ENCODE measurements at places on chromosomes 7 and 10.

GRCh38 chr7:2863461-2864066, 19.5 kb upstream of the GNA12 start:
- peak; percentile 55 for DNase-seq

GRCh38 chr10:91354166-91355075, 55.7 kb upstream of the HECTD2 start:
- DNase-seq, result no peak

DNA sequence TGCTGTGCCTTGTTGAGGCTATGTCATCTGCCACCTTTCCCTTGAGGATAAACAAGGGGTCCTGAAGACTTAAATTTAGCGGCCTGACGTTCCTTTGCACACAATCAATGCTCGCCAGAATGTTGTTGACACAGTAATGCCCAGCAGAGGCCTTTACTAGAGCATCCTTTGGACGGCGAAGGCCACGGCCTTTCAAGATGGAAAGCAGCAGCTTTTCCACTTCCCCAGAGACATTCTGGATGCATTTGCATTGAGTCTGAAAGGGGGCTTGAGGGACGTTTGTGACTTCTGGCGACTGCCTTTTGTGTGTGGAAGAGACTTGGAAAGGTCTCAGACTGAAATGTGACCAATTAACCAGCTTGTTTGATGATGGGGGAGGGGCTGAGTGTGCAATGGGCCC, 52.5 kb downstream of the VWA2 start:
- no peak for DNase-seq

GRCh38 chr10:96238646-96239623, 32.4 kb downstream of the BLNK start:
- DNase-seq, result peak; percentile 58

DNA sequence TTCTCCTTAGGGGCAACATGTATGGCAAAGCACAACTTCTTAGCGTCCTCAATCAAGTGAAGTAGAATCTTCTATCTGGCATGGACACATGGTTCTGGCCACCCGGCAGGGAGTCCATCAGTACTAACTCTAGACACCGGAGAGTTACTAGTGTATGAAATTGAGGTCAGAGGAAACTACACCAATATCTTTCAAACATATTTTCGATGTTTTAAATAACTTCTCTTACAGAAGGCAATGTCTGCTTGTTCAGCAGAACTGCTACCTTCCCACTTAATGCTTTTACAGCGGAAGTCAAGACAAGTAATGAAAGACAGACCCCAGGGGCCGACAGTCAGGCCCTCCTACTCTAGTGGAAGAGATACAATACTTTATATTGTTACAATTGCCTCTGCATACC, 89.9 kb downstream of the RNF216 start:
- no peak for DNase-seq

GRCh38 chr7:20193242-20193777, 23.9 kb downstream of the MACC1 start:
- no peak for DNase-seq

GRCh38 chr10:27147701-27148100, 6.5 kb downstream of the YME1L1 start:
- DNase-seq, result no peak

- no peak for DNase-seq
Measured at GRCh38 chr10:61822781-61823230, 78.7 kb upstream of the ARID5B start.

- no peak for DNase-seq
Measured at GRCh38 chr7:135375908-135376699, 133.8 kb downstream of the CNOT4 start.

DNA sequence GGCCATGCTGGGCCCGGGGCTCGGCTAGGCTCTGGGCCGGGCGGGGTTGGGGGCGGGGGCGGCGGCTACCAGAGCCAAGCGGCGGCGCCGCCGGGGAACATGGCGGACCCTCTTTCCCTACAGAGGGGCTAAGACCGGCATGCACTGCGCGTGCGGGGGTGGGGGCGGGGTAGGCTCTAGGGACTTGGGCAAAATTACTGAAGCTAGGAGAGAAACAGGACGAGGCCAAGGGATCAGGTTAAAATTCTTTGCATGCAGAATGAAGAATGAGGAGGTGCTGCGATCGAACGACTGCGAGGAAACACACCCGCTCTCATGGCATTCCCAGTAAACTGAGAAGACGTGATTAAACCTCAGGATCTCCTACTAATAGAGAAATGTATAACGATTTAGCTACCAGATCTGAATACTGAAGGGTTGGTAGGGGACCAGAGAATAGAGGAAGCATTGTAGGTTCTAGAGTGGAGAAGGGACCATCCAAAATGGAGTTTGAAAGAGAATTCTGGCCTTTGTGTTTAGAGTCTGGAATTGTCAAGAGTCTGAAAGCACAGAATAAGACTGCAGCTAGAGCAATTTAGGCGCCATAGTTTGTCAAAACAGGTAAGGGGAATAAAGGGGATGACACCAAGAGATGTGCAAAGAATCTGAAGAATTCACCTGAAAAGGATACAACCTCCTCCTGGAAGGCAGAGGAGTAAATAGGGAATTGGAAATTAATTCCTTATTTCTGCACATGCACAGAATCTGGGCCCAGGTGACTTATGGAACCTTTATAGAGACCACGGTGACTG, at the start of gene PPP3CB:
TSS of gene PPP3CB (minus strand) at position 141 of the 791 bp plus-strand sequence. CDS start at position 6, 135 bp downstream.
- DNase-seq, result peak; percentile 98

DNA sequence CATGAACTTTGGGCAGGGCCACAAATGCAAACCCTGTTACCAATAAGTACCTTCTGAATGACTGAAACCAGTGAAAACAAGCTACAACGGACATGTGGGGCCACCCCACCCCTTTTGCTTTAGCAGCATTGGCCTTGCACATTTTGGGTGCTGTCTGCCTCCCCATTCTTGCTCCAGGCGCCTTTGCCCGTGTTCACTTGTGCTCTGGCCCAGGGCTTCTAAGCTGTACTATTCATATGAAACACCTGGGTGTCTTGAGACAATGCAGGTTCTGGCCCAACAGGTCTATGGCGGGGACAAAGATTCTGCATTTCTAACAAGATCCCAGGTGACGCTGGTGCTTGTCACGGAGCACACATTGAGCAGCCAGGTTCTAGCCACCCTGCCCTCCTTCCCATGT, 96.5 kb upstream of the SDK1 start:
- DNase-seq, result no peak

DNA sequence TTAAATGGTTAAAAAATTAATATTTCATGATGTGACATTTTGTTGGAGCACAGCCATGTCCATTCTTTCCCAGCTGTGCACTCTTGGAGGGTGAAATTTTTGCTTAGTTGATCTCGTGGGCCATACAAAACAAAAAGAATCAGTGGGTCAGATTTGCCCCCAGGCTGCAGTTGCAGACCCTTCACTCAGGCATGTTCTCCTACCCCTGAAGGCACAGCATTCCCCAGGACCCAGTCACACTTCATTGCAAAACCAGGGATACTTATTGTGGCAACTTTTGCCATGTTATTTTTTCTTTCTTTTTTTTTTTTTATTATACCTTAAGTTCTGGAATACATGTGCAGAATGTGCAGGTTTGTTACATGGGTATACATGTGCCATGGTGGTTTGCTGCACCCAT, 6.0 kb downstream of the TAS2R40 start:
- DNase-seq, result no peak

GRCh38 chr7:155482511-155483183, 24.7 kb downstream of the EN2 start:
- DNase-seq, result no peak
